ENCODE measurements at places on chromosomes 6 and 20.
A peak's percentile ranks its signal among the peaks of the same experiment; 100 is the strongest.

- peak; percentile 53 for DNase-seq
These were observed 12.8 kb downstream of the STK4 start for GRCh38 chr20:44979090-44979621.

DNA sequence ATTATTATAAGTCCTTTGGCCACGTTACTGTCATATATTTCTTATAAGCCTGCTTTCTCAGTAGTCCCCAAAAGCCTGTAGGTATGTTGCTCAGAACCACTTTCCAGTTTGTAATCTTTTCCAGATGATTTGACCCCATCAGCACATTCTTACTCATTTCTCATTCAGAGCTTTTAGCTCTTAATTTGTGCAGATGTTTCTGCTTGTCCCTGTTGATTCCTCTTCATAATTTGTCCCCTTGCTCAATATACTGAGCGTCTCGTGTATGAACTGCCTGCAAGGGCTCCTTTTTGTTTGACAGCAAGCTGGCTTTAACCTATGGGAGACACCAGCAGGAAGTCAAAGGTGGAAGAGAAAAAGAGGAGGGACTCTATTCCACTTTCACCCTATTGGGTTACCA lies 733.8 kb upstream of the GJE1 start:
- DNase-seq = no peak

- no peak for DNase-seq
These were observed 329 bp upstream of the ZKSCAN3 start for GRCh38 chr6:28349344-28349891.

- DNase-seq = no peak
These were observed 166.3 kb downstream of the KCNQ5 start for GRCh38 chr6:72788188-72788587.

GRCh38 chr6:136337121-136337520 lies 47.5 kb upstream of the BCLAF1 start:
- DNase-seq = no peak

- no peak for DNase-seq
These were observed 51.6 kb upstream of the BMP6 start for GRCh38 chr6:7674291-7674690.

DNA sequence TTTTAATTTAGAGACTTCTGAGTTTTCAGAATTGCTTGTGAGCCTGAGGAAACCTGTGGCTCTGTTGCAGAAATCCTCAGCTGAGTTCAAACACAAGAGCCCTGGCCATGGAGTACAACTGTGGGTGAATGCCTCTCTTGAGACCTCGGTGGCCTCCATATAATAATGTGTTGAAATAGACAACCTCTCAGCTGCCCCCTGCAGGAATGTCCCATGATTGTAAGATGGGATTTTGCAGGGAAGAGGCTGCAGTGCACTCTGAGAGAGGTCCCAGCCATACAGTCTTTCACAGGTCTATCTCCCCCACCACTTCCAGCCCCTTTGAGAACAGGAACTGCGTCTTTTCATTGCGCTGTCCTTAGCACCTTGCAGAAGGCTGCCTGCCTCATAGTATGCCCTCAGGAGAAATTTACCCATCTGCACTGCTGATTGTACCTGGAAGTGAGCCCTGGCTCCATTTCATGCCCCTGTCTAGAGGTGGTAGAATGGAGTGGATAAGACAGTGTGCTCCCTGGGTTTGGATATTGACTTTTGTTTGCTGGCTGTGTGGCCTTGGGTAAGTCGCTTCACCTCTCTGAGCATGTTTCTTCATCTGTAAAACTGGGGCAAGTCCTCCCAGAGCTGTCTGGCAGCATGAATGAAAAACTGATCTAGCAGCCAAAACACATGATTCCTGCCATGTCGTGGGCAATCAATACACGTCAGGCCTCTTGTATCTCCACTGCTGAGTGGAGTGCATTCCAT lies 16.8 kb upstream of the CDH22 start:
- peak; percentile 13 for DNase-seq

DNA sequence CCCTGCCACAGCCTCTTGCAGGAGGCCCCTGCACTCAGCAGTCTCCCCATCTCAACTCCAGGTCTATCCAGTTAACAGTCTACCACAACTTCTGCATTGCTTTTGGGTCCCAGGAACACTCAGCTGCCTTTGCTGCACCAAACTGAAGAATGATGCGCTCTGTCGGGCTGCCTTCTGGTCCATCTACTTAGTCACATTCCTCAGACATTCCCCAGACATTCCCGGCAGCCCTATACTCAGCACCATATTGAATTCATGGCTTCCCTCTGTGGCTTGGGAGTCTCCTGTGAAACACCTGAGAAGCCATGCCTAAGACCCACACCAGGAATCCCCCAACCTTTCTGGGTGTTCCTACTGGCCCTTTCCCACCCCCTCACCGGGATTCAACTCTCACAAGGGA lies 99.6 kb upstream of the COL21A1 start:
- no peak for DNase-seq

DNA sequence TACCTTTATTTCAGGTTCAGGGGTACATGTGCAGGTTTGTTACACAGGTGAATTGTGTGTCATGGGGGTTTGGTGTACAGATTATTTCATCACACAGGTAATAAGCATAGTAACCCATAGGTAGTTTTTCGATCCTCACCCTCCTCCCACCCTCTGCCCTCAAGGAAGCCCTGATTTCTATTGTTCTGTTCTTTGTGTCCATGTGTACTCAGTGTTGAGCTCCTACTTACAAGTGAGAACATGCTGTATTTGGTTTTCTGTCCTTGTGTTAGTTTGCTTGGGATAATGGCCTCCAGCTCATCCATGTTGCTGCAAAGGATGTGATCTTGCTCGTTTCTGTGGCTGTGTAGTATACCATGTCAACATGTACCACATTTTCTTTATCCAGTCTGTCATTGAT lies 66.0 kb downstream of the STK4 start:
- no peak for DNase-seq

GRCh38 chr6:125489579-125490285 lies 188.0 kb upstream of the HDDC2 start:
- no peak for DNase-seq

DNA sequence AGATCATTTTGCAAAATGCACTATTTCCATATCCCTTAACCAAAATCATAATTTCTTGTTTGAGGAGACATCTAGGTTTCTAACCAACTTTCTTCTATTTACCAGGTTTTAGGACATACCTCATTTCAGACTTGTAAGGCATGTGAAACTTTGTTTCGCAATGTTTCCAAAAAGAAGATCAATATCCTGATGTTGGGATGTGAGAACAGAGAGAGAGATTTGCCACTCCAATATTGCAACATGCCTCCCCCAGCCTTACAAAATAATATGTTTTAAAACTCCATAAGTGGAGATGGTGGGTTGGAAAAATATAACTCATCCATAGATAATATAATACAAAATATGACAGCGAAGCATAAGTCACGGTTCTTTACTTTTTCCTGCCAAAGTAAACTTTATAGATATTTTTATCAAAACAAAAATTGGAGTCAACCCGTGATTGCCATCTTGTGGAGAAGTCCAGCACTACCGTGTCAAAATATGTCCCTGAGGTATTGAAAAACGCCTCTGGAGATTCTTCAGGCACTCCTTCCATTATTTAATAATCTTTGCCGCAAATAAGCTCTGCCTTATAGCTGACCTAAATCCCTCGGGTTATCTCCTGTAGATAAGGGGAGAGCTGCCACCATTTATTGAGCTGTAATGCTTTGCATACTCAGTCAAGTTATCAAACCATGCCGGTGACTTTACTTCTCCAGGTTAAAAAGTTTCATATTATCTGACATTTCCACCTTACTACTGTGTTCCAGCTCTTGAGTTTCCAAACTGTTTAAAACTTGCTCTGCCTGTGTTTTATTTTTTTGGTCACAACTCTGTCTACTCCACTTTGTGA lies 534.2 kb downstream of the HACE1 start:
- DNase-seq = no peak

DNA sequence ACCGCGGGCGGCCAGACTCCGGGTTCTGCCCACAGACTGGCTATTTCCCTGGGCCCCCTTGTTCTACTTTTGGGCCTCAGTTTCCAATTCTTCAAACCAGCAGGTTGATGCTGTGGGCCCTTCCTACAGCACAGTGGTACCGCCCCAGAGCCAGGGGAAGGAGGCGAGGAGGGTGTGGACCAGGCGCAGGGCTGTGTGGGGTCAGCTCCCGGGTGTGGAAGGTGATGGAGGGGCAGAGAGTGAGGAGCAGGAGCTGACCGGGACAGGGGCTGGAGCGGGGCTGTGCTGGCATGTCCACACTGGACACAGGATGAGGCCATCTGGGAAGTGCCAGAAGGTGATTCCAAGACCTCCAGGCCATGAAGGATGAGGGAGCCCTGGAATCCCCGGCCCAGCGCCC lies 35.2 kb upstream of the CHRNA4 start:
- no peak for DNase-seq

- DNase-seq = no peak
These were observed 305 bp downstream of the IL17A start for GRCh38 chr6:52186480-52186879.

DNA sequence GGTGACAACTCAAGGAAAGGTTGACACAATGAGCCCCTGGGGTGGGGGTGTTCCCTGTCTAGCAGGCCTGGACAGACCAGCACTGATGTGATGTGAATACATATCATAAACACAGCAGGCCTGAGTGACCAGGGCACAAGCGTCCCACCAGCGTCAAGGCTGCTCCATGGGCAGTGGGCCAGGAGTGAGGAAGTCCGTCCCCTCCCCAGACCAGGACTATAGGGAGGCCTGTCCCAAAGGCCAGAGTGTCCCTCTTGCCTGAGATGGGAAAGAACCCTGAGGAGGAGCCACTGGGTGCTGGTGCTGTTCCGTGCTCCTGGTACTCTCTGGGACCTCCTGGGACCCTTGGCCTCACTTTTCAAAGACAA lies 44.6 kb downstream of the RRBP1 start:
- DNase-seq = no peak

GRCh38 chr20:9214685-9215084 lies 145.8 kb downstream of the PLCB4 start:
- DNase-seq = no peak

DNA sequence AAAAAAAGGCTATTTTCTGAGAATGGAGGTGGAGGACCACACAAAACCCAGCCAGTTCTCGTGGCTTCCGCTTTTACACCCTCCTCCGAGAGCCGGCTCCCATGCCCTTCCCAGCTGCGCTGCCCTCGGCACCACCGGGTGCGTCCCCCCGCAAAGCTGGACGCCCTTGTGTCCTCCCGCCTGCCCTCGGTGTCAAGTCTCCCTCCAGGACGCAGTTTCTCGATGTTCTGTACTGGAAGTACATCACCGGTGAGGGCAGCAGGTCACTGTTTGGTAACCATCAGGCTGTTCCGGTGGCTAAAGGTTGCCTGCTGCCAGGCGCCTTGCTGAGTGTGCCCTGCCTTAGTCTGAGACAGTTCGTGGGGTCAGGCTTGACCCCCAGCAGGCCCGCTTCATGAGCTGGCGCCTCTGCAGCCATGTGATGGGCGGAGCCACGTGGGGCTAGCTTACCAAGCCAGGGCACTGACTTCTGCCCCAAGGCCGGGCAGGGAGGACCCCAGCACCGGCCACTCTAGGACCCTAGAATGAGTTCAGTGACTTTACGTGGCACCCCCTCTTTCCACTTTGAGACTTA lies 34.6 kb downstream of the RREB1 start:
- no peak for DNase-seq

DNA sequence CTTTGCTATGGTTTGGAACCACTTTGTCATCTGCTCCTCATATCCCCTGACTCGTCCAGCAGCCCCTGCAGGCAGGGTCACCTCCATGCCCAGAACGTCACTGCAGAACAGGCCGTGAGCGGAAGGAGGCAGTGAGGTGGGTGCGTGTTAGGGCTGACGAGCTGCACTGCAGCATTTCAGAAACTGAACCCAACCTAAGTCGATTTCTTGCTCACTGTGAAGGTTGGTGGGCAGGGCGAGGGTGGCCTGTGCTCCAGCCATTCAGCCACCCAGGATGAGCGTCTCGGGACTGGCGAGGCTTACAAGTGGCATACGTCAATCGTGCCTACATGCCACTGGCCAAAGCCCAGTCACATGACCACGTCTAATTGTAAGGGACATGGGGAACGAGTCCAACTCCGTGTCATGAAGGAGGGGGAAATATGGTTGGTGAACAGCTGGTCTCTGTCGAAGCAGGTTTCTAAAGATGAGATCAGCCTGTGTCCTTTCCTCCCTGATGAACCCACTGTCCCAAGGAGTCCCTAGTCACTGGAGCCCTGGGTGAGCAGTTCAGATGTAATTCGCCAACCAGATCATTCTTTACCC lies 289.1 kb downstream of the TAF4 start:
- no peak for DNase-seq

GRCh38 chr20:48204499-48204898 lies 419.2 kb upstream of the SULF2 start:
- no peak for DNase-seq

- no peak for DNase-seq
These were observed 93.8 kb upstream of the SIRPA start for GRCh38 chr20:1801225-1801928.

- DNase-seq = no peak
These were observed 29.1 kb downstream of the QRSL1 start for GRCh38 chr6:106658469-106658868.

DNA sequence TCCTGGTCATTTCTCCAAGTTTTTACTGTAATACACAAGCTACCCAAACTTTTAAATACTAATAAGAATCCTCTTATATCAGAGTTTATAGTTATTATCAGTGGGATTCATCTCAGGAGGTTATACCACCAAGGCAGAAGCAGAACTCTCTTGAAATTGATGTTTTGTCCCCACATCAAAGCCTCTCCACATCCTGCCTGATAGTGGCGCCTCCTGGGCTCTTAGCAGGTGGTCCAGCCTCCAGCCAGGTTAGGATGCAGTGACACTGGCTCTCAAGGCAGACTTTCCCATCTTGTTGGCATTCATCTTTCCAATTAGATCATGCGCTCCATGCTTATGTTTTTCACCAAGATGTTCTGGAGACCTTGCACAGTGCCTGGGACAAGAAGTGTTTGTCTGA lies 81.8 kb upstream of the INSM1 start:
- DNase-seq = no peak

DNA sequence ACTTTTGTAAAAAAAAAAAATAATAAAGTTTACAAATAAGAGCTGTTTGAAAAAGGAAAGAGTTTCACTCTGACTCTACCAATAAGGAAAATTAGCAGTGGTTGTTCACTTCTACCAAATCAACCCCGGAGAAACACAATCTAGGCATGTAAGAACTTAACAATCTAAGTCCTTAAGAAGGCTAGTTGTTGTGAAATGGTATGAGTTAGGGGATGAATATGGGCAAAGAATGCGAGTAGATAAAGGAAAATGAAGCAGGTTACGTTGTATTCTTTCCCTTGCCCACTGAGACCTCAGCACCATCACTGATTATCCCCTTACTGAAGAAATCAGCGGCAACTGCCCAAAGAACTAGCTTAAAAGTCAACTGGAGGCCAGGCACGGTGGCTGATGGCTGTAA lies 15.4 kb downstream of the MOCS1 start:
- DNase-seq = no peak

DNA sequence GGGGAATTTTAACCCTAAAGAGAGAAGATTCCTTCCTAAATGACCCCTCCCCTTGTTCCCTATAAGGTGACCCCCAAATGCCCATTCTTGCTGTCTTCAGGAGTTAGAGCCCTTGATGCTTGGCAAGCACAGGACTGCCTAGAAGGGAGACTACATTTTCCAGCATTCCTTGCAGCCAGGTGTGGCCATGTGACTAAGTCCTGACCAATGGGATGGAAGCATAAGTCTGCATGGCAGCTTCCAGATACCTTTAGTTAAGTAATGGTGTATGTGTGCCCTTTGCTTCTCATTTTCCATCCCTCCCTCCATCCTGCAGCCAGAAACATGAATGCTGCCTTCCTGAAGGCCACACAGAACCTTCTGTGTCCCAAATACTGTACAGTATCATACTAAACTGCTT lies 5.5 kb downstream of the BFSP1 start:
- DNase-seq = no peak

- DNase-seq = no peak
These were observed 15.4 kb downstream of the SLC17A4 start for GRCh38 chr6:25769983-25770382.
